SJCRH30 (cell line): ENCODE measurements at places on chromosomes 12 and 14.

- no peaks in the 10 kb centered on the region; the same call in 1 of the 2 replicates for H3K4me1 ChIP-seq
- DNase-seq: no peak
- H3K4me3 ChIP-seq: no peak overlapping the region
- no peaks in the 10 kb centered on the region for H3K36me3 ChIP-seq
- no peaks in the 10 kb centered on the region for H3K27me3 ChIP-seq
Measured at GRCh38 chr12:738712-739111, 13.7 kb upstream of the WNK1 start.

DNA sequence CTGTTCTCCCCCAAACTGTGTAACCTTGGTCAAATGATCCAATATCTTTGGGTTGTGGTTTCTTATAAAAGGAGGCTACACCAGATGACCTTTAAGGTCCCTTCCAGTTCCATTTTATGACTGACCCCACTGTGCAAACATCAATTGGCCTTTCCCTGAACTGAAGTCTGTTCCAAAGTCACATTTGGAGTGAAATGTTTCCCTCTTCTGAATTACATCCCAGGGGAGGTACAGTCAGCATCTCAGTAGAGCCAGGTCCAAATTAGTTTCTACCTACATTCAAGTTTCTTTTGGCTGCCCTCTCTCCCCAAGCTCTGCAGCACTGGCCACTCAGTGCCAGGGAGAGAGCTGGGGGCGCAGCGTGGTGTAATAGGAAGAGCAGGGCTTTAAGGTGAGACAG is 34.4 kb downstream of the LIMA1 start:
- no peak for DNase-seq
- H3K4me1 ChIP-seq: peaks cover 14% of the 10 kb centered on the region

DNA sequence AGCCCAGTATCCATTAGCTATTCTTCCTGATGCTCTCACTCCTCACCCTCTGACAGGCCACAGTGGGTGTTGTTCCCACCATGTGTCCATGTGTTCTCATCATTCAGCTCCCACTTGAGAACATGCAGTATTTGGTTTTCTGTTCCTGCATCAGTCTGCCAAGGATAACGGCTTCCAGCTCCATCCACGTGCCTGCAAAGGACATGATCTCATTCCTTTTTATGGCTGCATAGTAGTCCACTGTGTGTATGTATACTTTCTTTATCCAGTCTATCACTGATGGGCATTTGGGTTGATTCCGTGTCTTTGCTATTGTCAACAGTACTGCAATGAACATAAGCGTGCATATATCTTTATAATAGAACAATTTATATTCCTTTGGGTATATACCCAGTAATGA is 8.9 kb downstream of the ATG2B start:
- no peaks in the 10 kb centered on the region for H3K36me3 ChIP-seq
- no peaks in the 10 kb centered on the region for H3K27me3 ChIP-seq
- no peak overlapping the region for H3K4me3 ChIP-seq
- no peaks in the 10 kb centered on the region for H3K4me1 ChIP-seq
- H3K27ac ChIP-seq: no peak overlapping the region
- DNase-seq: no peak

GRCh38 chr14:61406675-61407074 is 85.3 kb downstream of the PRKCH start:
- DNase-seq: no peak
- H3K4me1 ChIP-seq: no peaks in the 10 kb centered on the region; the same call in 1 of the 2 replicates
- no peaks in the 10 kb centered on the region for H3K27me3 ChIP-seq
- H3K27ac ChIP-seq: no peak overlapping the region
- H3K4me3 ChIP-seq: no peak overlapping the region
- no peaks in the 10 kb centered on the region for H3K36me3 ChIP-seq

GRCh38 chr12:90323217-90323616 is 614.6 kb upstream of the ATP2B1 start:
- no peaks in the 10 kb centered on the region for H3K27me3 ChIP-seq
- DNase-seq: no peak
- no peak overlapping the region for H3K27ac ChIP-seq
- no peak overlapping the region for H3K4me3 ChIP-seq
- no peaks in the 10 kb centered on the region for H3K4me1 ChIP-seq
- H3K36me3 ChIP-seq: no peaks in the 10 kb centered on the region

- H3K27ac ChIP-seq: no peak overlapping the region
- H3K36me3 ChIP-seq: no peaks in the 10 kb centered on the region
- peaks cover 12% of the 10 kb centered on the region for H3K4me1 ChIP-seq
- H3K4me3 ChIP-seq: no peak overlapping the region
- no peak for DNase-seq
- no peaks in the 10 kb centered on the region for H3K27me3 ChIP-seq
Measured at GRCh38 chr12:90173499-90174197, 465.0 kb upstream of the ATP2B1 start.

GRCh38 chr12:131988054-131988796 is 38.5 kb downstream of the EP400 start:
- H3K27ac ChIP-seq: no peak overlapping the region
- H3K36me3 ChIP-seq: peaks cover 25% of the 10 kb centered on the region
- H3K27me3 ChIP-seq: no peaks in the 10 kb centered on the region
- H3K4me3 ChIP-seq: no peak overlapping the region
- H3K4me1 ChIP-seq: peaks cover 33% of the 10 kb centered on the region
- DNase-seq: no peak

DNA sequence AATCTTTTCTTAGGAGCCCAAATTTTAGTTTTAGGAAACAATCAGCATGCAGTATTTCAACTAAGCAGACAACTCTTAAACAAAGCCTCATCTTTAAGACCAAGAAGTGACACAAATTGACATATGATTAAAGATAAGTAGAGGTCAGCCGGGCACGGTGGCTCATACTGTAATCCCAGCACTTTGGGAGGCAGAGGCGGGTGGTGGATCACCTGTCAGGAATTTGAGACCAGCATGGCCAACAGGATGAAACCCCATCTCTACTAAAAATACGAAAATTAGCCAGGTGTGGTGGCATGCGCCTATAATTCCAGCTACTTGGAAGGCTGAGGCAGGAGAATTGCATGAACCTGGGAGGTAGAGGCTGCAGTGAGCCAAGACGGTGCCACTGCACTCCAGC is 35.8 kb downstream of the BLTP3B start:
- no peak overlapping the region for H3K27ac ChIP-seq
- no peak for DNase-seq
- H3K36me3 ChIP-seq: no peaks in the 10 kb centered on the region
- H3K4me3 ChIP-seq: no peak overlapping the region

DNA sequence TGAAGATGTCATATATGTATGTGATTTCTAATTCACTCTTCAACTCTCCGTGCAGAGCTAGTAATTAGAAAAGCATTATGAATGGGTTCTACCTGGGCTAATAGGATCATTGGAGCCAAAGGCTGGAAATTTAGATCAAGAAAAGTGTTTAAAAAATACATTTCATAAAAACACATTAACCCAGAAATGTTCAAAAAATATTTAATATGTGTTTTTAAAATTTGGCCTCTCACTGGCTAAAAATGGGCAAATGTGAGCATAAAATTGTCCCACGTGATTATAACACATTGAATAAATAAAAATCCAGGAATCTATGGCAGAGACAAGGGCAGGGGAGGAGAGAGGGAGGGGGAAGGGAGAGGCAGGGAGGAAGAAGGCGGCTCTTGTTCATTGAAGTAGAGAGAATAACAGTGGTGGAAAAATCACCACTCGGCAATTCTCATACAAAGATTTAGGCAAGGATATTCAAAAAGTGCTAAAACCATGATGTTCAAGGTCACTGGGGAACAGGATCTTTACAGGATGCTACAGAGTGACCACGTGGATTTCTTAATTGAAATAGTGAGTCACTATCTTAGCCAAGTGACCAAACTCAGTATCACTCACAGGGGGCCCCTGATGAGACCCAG is 38.8 kb downstream of the FBXO21 start:
- no peaks in the 10 kb centered on the region for H3K27me3 ChIP-seq
- H3K4me3 ChIP-seq: no peak overlapping the region
- no peak overlapping the region for H3K27ac ChIP-seq
- H3K4me1 ChIP-seq: no peaks in the 10 kb centered on the region
- no peak for DNase-seq

DNA sequence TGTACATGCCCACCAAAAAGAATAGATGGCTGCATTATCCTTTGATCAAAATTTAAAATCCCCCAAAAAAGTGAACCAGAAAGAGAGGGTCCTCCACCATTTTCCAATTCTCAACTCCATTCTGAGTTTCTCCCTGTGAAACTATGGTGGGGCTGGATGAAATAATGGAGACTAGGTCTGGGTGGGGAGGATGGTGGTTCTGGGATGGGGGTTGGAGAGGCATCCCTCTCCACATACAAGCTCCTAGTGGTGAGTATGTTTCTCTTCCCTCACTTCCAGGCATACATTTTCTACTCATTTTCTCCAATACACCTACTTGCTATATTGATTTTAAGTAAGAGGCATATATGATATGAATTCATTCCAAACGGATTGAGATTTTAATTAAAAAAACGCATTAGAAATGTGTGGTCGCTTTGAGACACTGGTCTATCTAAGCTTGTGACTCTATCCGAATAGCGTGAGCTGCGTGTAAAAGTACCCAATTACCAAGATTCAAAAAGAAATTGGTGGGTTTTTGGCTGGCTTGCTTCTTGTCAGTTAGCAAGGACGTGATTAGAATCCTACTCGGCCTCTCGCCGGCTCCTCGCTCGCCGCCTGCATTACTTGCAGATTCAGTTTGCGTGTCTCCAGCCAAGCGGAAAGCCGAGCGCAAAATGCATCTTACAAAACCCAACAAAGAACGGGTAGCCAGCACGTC is 3.4 kb downstream of the ASCL1 start:
- no peaks in the 10 kb centered on the region for H3K4me1 ChIP-seq
- H3K27ac ChIP-seq: no peak overlapping the region
- no peaks in the 10 kb centered on the region for H3K36me3 ChIP-seq
- no peaks in the 10 kb centered on the region; the same call in 1 of the 2 replicates for H3K27me3 ChIP-seq
- no peak overlapping the region for H3K4me3 ChIP-seq

DNA sequence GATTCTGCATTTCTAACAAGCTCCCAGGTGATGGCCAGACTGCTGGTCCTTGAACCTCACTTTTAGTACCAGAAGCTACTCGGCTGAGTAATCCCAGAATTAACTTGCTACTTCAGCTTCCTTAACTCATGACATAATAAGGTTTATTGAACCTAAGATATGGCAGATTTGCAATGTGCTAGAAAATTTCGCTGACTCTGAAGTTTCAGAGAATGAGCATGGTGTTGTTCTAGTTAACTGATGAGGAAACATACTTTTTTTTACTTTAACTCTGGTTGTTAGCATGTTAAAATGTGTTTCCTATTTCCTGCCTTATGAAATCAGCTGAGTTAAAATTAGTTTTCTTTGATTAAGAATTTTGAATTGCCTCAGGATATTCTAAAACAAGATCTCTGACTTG is 23.1 kb upstream of the COX16 start:
- H3K4me1 ChIP-seq: no peaks in the 10 kb centered on the region
- H3K4me3 ChIP-seq: no peak overlapping the region
- H3K27ac ChIP-seq: no peak overlapping the region

GRCh38 chr12:53984901-53985691 is at the start of gene HOXC10:
HOXC10 (plus strand) TSS chr12:53985146; CDS start chr12:53985260, 114 bp downstream.
- DNase-seq: peak; percentile 92
- H3K36me3 ChIP-seq: no peaks in the 10 kb centered on the region
- peak within 1 kb of the TSS; percentile 40 for H3K4me3 ChIP-seq
- H3K27ac ChIP-seq: no peak within 1 kb of the TSS

DNA sequence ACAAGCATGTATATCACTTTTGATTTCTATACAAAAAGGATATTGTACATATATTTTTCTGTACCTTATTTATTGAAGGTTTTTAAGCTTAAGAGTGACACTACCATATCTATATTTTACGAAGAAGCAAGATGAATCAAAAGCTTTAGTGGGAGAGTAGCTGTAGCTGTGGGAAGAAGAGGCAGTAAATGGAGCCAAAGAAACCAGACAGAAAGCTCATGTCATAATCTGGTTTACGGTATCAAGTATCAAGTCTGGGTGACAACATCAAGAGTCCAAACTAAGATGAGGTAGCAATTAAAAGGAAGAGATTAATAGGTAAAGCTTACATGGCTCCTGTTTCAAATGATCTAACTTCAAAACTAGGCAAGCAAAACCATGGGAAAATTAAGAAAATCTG is 54.8 kb downstream of the CEP83 start:
- no peaks in the 10 kb centered on the region for H3K4me1 ChIP-seq
- H3K4me3 ChIP-seq: no peak overlapping the region
- H3K27ac ChIP-seq: no peak overlapping the region
- no peak for DNase-seq

DNA sequence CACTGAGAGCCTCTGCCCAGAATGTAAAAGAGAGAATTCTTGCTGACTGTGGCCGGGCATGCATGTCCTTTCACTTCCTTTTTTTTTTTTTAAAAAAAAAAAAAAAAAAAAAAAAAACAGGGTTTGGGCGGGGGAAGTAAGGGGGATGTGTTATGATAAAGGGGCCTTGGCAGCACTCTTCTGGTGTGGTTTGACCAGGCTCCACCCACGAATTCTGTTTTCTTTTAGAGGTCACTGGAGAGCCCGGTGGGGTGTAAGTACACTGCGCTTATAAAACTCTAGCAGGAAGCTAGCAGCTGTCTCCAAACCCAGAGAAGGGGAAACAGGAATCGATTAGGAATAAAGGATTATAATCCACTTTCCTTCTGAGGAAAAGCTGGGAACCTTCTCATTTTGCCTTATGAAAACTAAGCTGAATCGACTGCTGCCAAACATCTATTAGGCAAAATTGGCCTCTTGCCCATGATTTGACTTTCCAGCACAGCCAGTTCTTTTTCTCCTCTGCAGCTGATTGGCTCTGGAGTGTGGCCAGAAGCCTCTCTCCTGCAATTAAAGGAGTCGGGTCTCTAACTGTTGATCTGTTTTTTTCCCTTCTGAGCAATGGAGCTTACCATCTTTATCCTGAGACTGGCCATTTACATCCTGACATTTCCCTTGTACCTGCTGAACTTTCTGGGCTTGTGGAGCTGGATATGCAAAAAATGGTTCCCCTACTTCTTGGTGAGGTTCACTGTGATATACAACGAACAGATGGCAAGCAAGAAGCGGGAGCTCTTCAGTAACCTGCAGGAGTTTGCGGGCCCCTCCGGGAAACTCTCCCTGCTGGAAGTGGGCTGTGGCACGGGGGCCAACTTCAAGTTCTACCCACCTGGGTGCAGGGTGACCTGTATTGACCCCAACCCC is 27.7 kb upstream of the HIGD1C start:
- H3K4me1 ChIP-seq: peaks cover 23% of the 10 kb centered on the region
- no peaks in the 10 kb centered on the region for H3K36me3 ChIP-seq
- H3K27ac ChIP-seq: peak overlapping the region; percentile 65
- H3K27me3 ChIP-seq: no peaks in the 10 kb centered on the region
